ENCODE measurements at places on chromosomes 5 and 9.
A peak's percentile ranks its signal among the peaks of the same experiment; 100 is the strongest.

- DNase-seq = peak; percentile 65
Observed at GRCh38 chr9:19156805-19157204, 29.5 kb upstream of the PLIN2 start.

DNA sequence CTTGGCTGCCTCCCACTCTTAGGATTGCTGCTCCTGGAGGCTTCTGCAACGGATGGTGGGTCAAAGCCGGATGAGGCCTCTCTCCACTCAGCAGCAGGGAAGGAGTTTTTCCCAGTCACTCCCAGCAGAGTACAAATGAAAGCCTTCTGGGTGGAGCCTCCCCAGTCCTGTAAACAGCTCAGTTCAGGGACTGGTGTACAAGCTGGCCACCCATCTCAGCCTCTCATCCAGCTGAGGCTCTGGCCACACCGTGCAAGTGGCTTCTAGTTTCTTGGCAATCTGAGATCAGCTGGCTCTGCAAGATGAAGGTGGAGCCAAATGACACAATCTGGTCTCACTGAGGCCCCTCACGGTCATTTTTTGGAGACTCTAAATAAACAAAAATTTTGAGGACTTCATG lies 10.0 kb downstream of the GPX3 start:
- DNase-seq = no peak

- no peak for DNase-seq
Observed at GRCh38 chr5:17219469-17219868, 2.0 kb downstream of the BASP1 start.

DNA sequence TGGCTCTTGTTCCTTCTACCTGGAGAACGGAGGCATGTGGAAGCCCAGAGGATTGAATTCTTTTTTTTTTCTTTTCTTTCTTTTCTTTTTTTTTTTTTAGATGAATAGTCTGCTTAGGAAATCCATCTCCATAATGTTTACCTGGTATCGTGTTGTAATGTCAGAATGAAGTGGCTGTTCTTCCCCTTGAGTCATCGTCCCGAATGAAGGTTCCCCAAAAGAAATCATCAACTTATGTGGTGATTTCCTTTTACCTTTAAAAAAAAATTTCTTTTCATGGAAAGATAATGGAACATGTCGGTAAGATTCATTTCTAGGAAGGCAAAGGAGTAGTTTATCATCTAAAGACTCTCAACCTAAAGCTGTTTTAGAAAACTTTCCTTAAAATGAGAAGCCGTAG lies 59.7 kb downstream of the DOCK8 start:
- no peak for DNase-seq

DNA sequence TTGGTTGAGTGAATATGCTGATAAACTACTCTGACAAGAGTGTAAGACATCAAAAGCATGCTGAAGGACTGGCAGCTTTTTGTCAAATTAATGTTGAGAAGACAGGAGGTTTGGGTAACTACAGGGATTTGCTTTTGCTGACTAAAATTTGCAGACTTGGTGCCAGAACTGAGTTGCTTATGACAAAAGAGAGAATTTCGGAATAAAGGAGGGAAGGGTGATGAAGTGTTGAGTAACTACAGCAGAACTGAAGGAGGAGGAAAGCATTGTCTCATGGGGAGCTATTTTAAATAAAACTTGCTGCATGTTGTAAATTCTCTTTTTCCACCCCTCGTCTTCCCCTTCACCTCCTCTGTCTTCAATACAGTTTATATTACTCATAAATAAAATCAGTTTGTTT lies 296.1 kb downstream of the YTHDC2 start:
- DNase-seq = no peak

DNA sequence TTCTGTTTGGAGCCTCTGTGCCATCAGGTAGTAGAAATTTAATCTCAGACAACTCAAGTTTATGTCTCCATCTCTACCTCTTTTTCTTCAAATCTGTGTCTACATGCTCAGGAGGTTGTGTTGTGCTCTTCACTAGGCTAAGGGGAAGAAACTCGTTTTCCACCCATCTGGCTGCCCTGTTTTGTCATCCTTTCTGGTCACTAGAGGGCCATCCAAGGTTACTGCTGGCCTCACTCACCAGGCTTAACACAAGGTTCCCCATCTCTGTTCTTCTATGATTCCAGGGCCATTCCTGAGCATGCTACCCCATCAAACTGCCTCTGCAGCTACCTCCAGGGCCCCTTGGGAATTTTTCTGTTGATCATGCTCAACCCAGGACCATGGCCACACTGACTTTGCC lies 213.3 kb upstream of the FBXL7 start:
- no peak for DNase-seq

- peak; percentile 75 for DNase-seq
Observed at GRCh38 chr5:75335952-75336614, 937 bp upstream of the HMGCR start.

- DNase-seq = no peak
Observed at GRCh38 chr9:127334725-127335124, 62.2 kb upstream of the SLC2A8 start.

- no peak for DNase-seq
Observed at GRCh38 chr9:35835216-35835632, 6.2 kb downstream of the TMEM8B start.

- DNase-seq = no peak
Observed at GRCh38 chr5:176790941-176791340, 19.4 kb upstream of the UNC5A start.

DNA sequence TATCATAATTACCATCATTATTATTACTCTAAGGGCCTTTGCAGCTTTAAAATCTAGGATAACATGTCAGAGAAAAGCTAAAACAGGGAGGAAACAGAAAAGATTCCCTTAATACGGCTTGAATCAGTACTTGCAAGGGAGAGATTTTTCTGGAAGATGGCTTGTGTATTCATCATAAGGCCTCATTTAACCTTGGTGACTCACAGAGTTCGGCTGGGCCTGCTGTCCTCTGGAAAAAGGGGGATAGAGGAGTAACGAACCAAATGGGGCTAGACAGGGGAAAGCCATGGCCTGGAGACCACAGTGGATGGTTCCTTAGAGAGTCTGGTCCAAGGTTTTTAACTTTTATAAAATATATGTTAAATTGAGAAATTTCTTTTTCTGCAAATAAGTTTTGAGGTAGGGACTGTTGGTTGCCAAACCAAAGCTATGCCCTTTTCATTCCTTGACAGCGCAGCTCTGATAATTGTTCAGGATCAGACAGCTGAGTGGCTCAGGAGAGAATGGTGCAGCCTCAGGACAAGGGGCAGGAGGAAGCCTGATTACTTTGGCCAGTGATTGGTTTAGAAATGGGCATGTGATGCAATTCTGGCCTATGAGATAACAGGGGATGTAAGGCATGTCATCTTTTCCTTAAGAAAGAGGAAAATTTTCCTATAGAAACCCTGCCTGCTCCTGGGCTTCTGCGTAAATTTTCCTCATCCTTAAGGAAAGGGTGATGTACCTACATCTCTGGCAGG lies 25.6 kb upstream of the GSN start:
- peak; percentile 59 for DNase-seq

GRCh38 chr9:13053504-13053903 lies 226.0 kb downstream of the MPDZ start:
- DNase-seq = no peak

- no peak for DNase-seq
Observed at GRCh38 chr9:109767814-109768213, 12.2 kb upstream of the PALM2AKAP2 start.

GRCh38 chr5:96896276-96896675 lies 20.0 kb downstream of the ERAP2 start:
- DNase-seq = no peak

- peak; percentile 21 for DNase-seq
Observed at GRCh38 chr5:83149671-83150070, 72.3 kb downstream of the XRCC4 start.

GRCh38 chr5:34541067-34541466 lies 115.1 kb upstream of the RAI14 start:
- DNase-seq = no peak

- peak; percentile 19 for DNase-seq
Observed at GRCh38 chr9:75372499-75373268, 284.4 kb downstream of the OSTF1 start.

DNA sequence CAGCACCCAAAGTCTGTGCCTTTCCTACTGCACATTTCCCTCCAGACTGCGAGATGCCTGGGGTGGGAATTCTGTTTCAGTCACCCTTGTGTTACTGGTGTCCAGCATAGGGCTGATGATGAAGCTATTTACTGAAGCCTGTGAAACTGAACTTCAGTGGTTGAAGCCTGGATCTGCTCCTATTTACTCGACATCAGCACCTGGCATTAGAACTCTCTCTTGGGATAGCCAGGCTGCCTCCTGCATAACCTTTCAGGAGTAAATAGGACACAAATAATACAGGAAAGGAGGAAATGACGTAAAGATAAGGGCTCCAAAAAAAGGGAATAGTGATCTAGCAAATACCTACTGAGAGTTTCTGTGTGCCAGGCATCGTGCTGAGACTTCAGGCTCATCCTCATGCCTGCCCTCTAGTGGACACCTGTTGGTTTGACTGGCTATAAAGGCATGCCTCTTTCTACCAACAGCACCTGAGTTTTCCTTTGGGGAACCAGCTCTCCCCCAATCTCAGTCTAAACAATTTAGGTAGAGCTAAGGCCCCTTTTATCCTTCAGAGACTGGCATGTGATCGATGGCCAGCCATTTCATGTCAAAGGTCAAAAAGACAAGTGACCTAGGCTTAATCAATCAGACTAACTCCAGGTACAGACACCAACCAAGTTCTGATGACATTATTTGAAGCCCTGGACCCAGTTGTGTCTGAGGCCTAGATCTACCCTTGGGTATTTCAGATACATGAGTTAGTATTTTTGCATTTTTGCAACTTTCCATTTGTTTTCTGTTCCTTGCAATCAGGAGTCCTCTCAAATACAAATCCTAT lies 192.1 kb upstream of the TRIM32 start:
- DNase-seq = no peak

- DNase-seq = no peak
Observed at GRCh38 chr9:84604223-84604622, 65.3 kb upstream of the NTRK2 start.

GRCh38 chr5:92861531-92862285 lies 719.3 kb downstream of the NR2F1-AS1 start:
- DNase-seq = no peak

- DNase-seq = no peak
Observed at GRCh38 chr5:171505473-171506043, 86.1 kb downstream of the FGF18 start.

GRCh38 chr9:14881006-14881405 lies 29.2 kb downstream of the FREM1 start:
- no peak for DNase-seq

DNA sequence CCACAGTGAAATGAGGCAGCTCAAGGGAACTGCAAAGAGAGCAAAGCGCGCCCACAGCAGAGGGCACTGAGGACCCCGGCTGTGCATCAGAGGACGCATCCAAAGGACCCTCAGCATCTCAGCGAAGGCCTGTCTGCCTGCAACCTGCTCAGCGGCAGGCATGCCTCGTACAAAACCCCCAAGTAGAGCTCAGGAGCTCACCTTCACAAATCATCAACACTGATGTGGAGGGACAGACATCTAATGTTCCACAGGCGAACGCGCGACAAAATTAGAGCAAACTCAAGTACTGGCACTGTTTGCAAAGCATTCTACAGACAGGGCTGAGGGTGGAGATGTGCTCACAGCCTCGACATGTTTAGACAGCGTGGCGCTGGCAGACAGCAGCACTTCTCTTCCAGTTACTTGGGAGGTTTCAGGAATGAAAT lies 81.0 kb downstream of the DCP2 start:
- no peak for DNase-seq

- no peak for DNase-seq
Observed at GRCh38 chr9:122788831-122789230, at the start of gene OR5C1. TSS of gene OR5C1 (plus strand) at chr9:122788933. CDS start at chr9:122788933, 0 bp downstream.

GRCh38 chr9:83299571-83299970 lies 236.6 kb upstream of the RASEF start:
- peak; percentile 57 for DNase-seq

GRCh38 chr5:172474293-172474692 lies 20.0 kb upstream of the SH3PXD2B start:
- DNase-seq = no peak
